Esophagus squamous epithelium (tissue), 5 donors: ENCODE measurements at places on chromosomes 7 and 10.

DNA sequence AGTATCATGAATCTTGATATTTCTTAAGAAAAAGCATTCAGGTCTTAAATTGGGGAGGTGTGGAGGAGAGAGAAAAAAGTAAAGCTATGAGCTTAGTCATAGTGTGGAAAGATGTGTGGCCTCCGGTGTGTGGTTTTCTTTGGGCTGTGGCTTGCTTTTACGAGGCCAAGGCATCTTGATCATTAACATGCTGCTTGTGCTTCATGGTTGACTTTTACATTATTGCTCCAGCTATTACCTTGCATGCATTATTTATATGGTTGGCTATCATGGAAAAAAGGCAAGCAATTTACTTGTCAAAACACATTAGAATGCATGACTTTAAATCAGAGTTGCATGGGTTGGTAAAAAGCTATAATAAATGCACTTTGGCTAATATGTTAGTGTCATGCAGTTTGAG, 300.7 kb upstream of the ADARB2 start:
- no peaks in the 10 kb centered on the region for H3K4me1 ChIP-seq
- no peaks in the 10 kb centered on the region for H3K36me3 ChIP-seq
- no peak overlapping the region for H3K27ac ChIP-seq
- no peaks in the 10 kb centered on the region for H3K27me3 ChIP-seq
- no peak for DNase-seq

- H3K36me3 ChIP-seq: no peaks in the 10 kb centered on the region
- H3K4me1 ChIP-seq: no peaks in the 10 kb centered on the region
- no peak overlapping the region for H3K27ac ChIP-seq
- no peak for DNase-seq
- no peaks in the 10 kb centered on the region for H3K27me3 ChIP-seq
Observed at GRCh38 chr10:130999376-131000202, 311.9 kb downstream of the TCERG1L start.

DNA sequence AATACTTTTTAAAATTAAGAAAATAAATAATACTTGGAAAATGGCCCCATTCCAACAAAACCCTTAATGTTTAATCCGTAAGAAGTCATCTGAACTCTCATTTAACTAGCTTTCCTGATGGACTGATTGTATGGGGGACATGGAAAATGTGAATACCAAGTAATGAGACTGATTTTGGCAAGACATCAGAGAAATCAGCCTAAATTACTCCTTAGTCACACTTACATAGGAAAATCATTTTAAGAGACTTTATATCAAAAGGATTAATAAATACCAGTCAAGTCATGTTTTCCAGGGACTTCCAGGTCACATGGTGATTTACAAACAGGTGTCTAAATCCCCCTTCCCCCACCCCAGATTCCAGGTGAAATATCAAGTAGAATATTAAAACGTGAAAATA, 58.2 kb downstream of the GRM8 start:
- no peak overlapping the region for H3K4me3 ChIP-seq
- H3K27me3 ChIP-seq: no peaks in the 10 kb centered on the region
- no peak for DNase-seq
- no peak overlapping the region for H3K27ac ChIP-seq
- H3K4me1 ChIP-seq: no peaks in the 10 kb centered on the region

GRCh38 chr7:157503229-157503628, 166.4 kb downstream of the DNAJB6 start:
- no peak overlapping the region for H3K27ac ChIP-seq
- H3K4me3 ChIP-seq: peak overlapping the region; percentile 40
- no peaks in the 10 kb centered on the region for H3K36me3 ChIP-seq
- no peak for DNase-seq
- H3K27me3 ChIP-seq: no peaks in the 10 kb centered on the region

GRCh38 chr10:123109466-123109865, 26.3 kb upstream of the HMX3 start:
- H3K27me3 ChIP-seq: peaks cover 42% of the 10 kb centered on the region
- no peak overlapping the region for H3K4me3 ChIP-seq
- H3K4me1 ChIP-seq: no peaks in the 10 kb centered on the region
- no peak for DNase-seq
- H3K36me3 ChIP-seq: no peaks in the 10 kb centered on the region
- no peak overlapping the region for H3K27ac ChIP-seq
